Smooth muscle cell of the brain vasculature (primary cell): ENCODE measurements at places on chromosomes 3 and 15.
A peak's percentile ranks its signal among the peaks of the same experiment; 100 is the strongest.

GRCh38 chr3:185337231-185337816 lies 25.6 kb upstream of the MAP3K13 start:
- DNase-seq = no peak

DNA sequence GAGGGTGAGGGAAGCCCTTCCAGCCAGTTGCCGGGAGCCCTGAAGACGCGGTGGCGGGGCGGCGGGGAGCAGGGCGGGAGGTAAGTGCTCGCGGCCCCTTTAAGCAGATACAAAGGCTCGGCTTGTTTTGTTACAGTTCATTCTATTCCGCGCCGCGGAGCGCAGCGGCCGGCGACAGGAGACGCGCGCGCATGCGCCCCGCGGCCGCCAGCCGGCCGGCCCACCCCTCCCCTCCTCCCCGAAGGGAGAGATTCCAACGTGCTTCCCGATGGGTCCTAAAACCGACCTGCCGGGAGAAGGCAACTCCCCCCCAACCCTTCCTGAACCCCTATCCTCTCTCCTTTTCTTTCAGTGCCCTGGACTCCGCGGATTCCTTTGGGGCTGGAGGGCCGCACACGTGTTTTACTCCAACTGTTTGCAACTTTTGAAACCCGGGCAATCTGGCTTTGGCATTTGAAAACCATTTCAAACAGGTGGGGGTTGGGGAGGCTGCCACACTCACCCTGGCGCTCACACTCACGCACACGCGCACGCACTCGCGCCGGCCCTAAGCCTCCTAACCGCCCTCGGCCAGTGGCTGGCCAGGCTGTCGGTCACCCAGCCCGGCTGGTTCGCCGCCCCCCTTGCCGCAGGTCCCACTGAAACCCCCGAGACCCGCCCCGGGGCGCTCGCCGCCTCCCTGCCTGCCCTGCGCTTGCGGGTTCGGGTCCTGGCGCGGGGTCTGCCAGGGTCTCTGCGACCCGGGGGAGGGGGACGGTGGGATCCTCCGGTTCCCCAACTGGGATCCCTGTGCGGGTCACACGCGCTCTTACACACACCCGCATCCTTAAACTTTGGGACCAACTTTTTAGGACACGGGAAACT lies at the start of gene MAGI1:
Gene MAGI1 (minus strand): TSS at position 193 of the 864 bp plus-strand sequence. CDS start 610 bp downstream, outside the sequence.
- DNase-seq = peak; percentile 91

DNA sequence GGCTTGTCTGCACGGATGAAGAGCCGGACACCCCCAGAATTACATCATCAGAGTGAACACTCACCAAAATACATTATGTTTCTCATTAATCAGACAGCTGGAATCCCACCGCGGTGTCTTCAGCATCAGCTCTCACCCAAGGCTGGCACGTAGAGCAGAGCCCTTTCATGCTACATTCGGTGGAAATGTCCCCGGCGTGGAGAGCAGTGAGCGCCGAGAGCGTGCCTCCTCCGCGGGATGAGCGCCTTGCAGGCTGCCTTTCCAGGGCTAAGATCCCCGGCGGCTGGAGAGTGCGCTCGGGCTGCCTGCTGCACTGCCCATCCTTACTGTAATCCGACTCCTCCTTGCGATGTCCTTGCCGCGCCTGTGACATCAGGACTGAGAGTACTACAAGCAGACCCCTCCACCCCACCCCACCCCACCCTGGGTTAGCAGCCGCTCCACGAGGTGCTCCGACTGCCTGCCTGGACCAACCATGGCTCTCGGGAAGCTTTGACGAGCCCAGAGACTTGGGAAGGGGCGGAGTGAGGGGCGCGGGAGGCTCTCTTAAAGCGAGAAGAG lies at the start of gene ZNF385D:
Gene ZNF385D (minus strand): TSS at position 380 of the 561 bp plus-strand sequence. CDS start 294 bp downstream, at position 86.
- DNase-seq = no peak

DNA sequence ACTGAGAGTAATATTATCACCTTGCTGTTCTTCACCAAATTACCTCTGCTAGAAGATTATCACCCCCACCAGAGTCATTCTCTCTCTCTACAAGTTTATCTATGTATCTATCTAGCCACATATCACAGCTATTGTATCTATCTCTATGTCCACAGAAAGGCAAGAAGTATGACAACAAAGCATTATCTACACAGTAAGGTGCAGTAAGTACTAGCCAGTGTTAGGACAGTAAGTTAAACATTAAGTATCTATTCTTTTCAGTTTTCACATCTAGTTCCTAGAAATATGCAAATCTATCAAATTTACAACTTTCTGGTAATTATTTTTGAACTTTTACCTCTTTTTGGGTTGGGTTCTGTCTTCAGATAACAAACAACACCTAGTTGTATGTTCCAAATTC lies 26.5 kb upstream of the XXYLT1 start:
- no peak for DNase-seq

- DNase-seq = peak; percentile 58
Observed at GRCh38 chr3:61417352-61417751, 144.0 kb upstream of the PTPRG start.

GRCh38 chr3:17033516-17034168 lies 148.9 kb downstream of the PLCL2 start:
- no peak for DNase-seq

- DNase-seq = no peak
Observed at GRCh38 chr3:108946292-108947285, 7.1 kb downstream of the GUCA1C start.

DNA sequence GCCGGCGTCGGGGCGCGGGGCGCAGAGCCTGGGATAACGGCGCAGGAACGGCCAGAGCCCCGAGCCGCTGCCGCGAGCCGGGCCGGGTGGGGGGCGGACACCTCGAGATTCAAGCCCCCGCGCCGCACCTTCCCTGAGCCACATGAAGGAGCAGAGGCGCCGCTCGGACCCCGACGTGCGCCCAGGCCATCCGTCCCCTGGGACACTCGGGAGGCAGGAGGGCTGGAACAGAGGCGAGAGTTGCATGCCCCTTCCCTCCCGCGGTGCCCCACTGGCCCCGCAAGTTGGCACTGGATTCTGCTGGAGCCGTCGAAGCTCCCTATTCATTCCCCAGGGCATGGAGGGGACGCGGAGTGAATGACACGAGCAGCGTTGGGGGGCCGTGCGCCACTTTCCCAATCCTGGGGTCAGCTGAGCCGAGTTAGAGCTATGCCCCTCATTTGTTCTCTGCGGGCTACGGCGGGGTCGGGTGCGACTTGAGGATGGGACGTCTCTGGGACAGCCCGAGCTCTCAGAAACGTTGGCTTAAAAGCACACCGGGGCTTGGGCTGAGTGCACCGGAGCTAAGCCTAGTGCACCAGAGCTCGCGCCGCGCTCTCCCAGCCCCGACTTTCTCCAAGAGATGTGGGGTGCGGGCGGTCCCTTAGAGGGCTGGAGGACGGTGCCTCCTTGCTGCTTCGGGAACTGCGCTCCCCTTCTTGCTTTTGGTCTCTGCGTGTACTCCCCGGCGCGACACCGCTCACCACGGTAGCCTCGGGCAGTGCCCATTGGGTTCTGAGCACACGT lies 588 bp downstream of the SLC6A1 start:
- DNase-seq = no peak

DNA sequence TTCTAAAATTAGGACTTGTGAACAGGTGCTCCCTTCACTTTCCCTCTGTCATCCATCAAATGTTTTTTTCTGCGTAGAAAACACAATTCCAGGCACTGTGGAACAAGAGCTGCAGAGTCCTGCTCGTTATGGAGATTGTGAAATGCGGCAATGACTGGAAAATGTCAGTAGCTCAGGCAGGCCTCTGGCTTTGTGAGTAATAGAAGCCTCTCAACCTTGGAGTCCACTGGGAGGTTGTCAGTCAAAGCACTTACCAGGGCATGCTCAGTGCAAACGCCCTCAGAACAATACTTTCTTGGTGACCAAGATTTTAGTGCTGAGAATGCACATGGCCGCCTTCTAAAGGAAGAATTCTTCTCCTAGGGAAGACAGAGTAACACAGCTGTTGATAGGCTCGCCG lies 26.7 kb upstream of the MED12L start:
- no peak for DNase-seq

GRCh38 chr3:165644331-165644730 lies 192.9 kb downstream of the BCHE start:
- no peak for DNase-seq

GRCh38 chr15:27961801-27962200 lies 137.3 kb downstream of the OCA2 start:
- no peak for DNase-seq

DNA sequence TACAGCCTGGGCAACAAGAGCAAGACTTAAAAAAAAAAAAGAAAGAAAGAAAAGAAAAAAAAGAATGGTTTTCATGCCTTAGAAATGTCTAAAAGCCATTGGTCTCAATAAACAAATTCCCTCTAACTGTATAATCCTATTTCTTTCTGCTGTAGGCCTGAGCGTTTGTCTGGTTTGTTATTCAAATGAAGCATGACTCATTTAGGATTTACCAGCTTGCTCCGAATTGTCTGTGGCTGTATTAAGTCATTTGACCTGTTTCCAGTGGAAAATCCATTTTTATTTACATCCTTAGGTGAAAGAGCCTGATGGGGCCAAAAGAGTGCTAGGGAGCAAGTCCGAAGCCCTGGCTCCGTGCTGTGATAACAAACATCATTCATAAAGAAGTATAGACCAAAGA lies 73.8 kb downstream of the BDH1 start:
- no peak for DNase-seq

GRCh38 chr15:88147760-88148159 lies 108.8 kb downstream of the NTRK3 start:
- no peak for DNase-seq

GRCh38 chr15:58593870-58594269 lies 155.6 kb downstream of the ADAM10 start:
- no peak for DNase-seq

- DNase-seq = no peak
Observed at GRCh38 chr15:50854601-50855490, 53.6 kb upstream of the AP4E1 start.
